ENCODE measurements at places on chromosomes 6 and 20. TPM values are rescaled to one million over a fixed set of nuclear protein-coding genes. Genes with fewer than 3 reads are reported as not detected.

The SPEF1 gene
- total RNA-seq = not detected

The BTNL2 gene
- not detected for total RNA-seq

The SLC17A1 gene
- not detected for total RNA-seq

The TMEM217 gene
- total RNA-seq = 4.3 TPM

The FNDC11 gene
- not detected for total RNA-seq

The LTB gene
- total RNA-seq = 0.79 TPM

The TCF21 gene
- 0.32 TPM for total RNA-seq
